Activated naive CD4-positive, alpha-beta T cell treated with Interleukin-2 at 50 U/mL for 16 hours (primary cell): ENCODE measurements at places on chromosomes 16 and 17.

DNA sequence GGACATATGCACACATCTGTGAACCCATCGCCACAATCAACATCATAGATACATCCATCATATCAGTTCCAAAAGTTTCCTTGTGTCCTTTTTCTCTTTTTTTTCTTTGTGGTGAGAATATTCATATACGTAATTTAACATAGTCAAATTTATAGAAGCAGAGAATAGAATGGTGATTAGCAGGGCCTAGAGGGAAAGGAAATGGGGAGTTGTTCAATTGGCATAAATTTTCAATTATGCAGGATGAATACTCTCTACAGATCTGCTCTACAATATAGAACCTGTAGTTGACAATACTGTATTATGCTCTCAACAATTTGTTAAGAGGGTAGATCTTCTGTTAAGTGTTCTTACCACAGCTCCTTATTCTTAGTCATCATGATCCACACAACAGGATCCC lies 413.2 kb downstream of the SHISA9 start:
- no peak for DNase-seq

DNA sequence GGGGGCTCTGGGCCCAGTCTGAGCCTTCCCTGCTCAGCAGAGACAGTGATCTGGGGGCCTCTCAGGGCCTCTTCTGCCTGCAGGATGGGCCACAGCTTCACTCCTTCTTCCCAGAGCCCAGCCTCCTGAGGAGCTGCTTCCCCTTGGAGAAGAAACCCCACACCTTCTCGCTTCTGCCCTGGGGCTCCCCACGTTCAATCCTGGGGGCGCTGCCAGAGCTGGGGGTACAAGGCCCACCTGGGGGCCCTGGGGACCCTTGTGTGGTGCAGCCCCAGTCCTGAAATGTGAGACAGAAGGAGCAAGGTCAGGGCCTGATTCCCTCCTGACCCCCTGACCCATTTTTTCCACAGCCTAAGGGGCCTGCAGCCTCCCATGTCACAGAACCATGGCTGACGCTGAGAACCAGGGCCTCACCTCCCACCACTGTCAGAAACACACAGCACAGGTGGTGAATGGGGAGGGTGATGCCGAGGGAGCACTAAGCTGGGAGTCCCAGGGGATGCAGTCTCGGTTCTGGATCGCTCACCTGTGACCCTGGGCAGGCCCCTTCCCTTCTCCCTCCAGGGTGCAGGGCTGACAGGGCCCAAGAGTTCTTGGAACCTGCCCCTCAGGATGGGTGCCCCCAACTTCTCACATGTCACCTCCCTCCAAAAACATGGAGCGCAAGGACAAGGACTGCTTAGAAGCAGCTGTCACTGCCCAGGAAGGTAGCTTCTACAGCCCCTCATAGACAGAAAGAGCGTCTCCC lies 21.6 kb upstream of the MPO start:
- DNase-seq = no peak

DNA sequence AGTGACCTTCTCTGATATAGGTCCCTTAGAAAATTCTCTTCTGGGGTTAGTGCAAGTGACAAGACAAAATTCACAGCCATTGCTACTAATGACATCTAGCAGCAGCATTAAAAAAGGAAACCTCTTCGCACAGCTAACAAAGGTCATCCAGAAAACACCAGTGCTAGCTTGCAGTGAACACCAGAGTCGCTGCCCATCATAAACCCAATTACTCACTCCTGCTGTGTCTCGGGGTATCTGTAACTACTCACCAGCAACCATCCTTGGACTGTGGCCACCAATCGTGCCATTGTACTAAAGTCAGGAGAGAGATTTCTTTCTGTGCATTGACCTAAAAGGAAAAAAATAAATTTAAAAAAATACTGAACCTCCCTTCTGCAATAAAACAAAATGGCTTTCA lies 1494.7 kb upstream of the CDH8 start:
- DNase-seq = no peak

DNA sequence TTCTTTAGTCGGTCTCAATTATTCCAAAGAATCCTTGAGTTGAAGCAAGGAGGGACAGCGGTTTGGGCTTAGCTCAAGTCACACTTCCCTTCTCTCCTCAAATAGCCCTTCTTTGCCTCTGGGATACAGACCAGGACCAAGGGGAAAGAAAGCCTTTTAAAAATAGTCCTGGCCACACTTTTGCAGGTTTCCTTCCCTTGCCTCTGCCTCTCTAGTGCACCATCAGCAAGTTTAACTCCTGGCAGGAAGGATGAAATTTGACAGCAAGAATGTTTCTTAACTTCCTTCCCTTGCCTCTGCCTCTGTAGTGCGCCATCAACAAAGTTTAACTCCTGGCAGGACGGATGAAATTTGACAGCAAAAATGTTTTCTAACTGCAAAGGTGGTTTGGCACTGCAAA lies 7.2 kb upstream of the G6PC1 start:
- no peak for DNase-seq

- no peak for DNase-seq
These were observed 134.7 kb downstream of the RBFOX3 start for GRCh38 chr17:79476074-79476652.

DNA sequence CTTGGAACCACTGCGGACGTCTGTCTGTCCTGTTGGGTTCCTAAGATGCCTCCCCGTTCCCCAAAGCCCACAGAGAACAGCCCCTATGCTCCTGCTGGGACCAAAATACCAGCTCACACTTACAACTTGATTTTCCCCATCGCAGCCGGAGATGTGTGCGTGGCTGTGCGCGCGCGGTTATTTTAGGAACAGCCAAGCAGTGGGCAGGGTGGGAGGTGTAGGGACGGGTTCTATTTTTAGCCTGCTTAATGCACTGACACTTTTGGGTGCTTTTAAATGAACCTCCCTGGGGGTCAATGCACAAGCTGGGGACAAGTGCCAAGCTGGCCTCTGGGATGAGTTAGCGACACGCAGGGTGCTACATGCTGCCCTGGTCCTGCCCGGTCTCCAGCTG lies 74.1 kb downstream of the KLHDC4 start:
- DNase-seq = no peak

GRCh38 chr16:7182510-7183109 lies 150.0 kb upstream of the RBFOX1 start:
- no peak for DNase-seq

- peak; percentile 54 for DNase-seq
These were observed 21.7 kb downstream of the KNOP1 start for GRCh38 chr16:19696328-19696727.

- DNase-seq = peak; percentile 6
These were observed 645 bp upstream of the GFOD2 start for GRCh38 chr16:67719778-67720144.

GRCh38 chr16:64206862-64207261 lies 915.0 kb downstream of the CDH11 start:
- no peak for DNase-seq

GRCh38 chr16:57803134-57803990 lies 1.1 kb upstream of the KIFC3 start:
- DNase-seq = no peak

GRCh38 chr17:19978805-19979211 lies 1.2 kb upstream of the AKAP10 start:
- no peak for DNase-seq
